ENCODE measurements at places on chromosomes 1 and 21. TPM values are rescaled to one million over a fixed set of nuclear protein-coding genes. Genes with fewer than 3 reads are reported as not detected.

GRCh38 chr1:50424045-50424883 lies 1.0 kb upstream of the DMRTA2 start:
- H3K4me3 ChIP-seq = peak overlapping the region; percentile 86
- H3K36me3 ChIP-seq = peaks cover 2% of the 10 kb centered on the region
- DNase-seq = no peak
- peaks cover 53% of the 10 kb centered on the region for H3K4me1 ChIP-seq
- H3K27ac ChIP-seq = peak overlapping the region; percentile 18

GRCh38 chr1:14739082-14739832 lies 140.8 kb downstream of the KAZN start:
- no peaks in the 10 kb centered on the region for H3K36me3 ChIP-seq
- peaks cover 6% of the 10 kb centered on the region for H3K4me1 ChIP-seq
- H3K27ac ChIP-seq = no peak overlapping the region
- peaks cover 41% of the 10 kb centered on the region for H3K27me3 ChIP-seq
- no peak for DNase-seq

- no peak for DNase-seq
- H3K27ac ChIP-seq = no peak overlapping the region
- H3K4me3 ChIP-seq = no peak overlapping the region
- peaks cover 34% of the 10 kb centered on the region for H3K36me3 ChIP-seq
- no peaks in the 10 kb centered on the region for H3K4me1 ChIP-seq
Measured at GRCh38 chr1:223739366-223740037, 27.2 kb downstream of the CAPN2 start.

Gene COG2
- total RNA-seq = 39.0 TPM

Gene LEFTY1
- total RNA-seq = not detected

GRCh38 chr1:59718989-59719360 lies 95.8 kb upstream of the HOOK1 start:
- H3K27me3 ChIP-seq = no peaks in the 10 kb centered on the region
- no peaks in the 10 kb centered on the region for H3K36me3 ChIP-seq
- no peak overlapping the region for H3K4me3 ChIP-seq
- no peak overlapping the region for H3K27ac ChIP-seq
- DNase-seq = no peak
- H3K4me1 ChIP-seq = no peaks in the 10 kb centered on the region

GRCh38 chr1:18891426-18891780 lies 11.0 kb downstream of the ALDH4A1 start:
- H3K4me1 ChIP-seq = no peaks in the 10 kb centered on the region
- DNase-seq = no peak
- H3K27me3 ChIP-seq = no peaks in the 10 kb centered on the region
- no peak overlapping the region for H3K4me3 ChIP-seq
- H3K27ac ChIP-seq = no peak overlapping the region
- H3K36me3 ChIP-seq = no peaks in the 10 kb centered on the region

DNA sequence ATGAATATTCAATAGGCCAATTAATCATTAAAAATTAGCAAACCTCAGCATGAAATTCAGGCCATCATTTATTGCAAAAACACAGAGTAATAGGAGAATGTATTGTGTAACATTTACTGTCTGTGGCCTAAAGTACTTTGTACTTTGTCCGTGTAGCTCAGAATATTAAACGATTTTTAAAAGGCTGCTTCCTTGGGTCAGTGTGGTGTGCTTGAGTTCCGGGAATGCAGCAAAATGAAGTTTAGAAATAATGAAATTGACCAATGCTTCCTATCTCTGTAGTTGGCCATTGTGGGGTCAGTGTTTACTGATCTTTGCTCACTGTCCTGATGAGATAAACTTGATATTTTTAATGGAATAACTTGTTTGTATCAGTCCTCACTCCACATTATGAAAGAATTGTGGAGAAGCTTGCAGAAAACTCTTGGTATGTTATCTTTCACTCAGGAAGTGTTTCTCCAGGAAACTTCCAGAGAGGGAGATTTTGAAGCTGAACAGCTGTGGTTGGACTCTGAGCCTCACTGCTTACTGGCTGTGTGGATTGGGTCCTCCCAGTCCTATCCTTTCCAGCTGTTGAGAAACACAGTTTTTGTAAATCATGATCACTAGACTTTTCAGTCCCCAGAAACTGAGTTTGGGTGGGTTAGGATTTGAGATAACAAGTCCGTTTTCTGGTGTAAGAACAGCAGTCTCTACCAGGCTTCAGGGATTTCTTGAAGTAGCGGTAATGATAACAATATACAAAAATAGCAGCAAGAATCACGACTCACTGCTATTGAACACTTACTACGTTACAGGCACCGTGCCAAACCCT lies 19.2 kb upstream of the MTARC1 start:
- no peak overlapping the region for H3K27ac ChIP-seq
- H3K4me1 ChIP-seq = peaks cover 34% of the 10 kb centered on the region
- no peaks in the 10 kb centered on the region for H3K27me3 ChIP-seq
- DNase-seq = no peak

Gene FCER1G
- 0.60 TPM for total RNA-seq

DNA sequence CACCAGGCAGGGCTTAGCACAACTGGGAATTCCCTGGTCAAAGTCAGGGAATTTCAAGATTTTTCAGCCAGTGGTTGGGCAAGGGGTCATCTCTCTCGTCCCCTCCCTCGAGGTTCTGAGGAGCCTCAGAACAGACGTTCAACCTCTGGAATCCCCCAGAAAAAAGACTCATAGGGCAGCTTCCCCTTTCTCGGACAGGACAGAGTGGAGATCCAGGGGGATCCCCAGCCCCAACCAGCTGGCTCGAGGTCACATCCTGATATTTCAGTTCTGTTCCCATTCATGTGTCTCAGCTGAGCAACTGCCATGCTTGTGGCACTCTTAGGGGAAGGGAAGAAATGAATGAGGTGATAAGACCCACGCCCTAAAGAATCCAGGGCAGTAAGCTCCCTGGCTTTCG lies 4.9 kb upstream of the LAD1 start:
- H3K36me3 ChIP-seq = no peaks in the 10 kb centered on the region
- H3K27me3 ChIP-seq = peaks cover 15% of the 10 kb centered on the region
- no peaks in the 10 kb centered on the region for H3K4me1 ChIP-seq
- H3K4me3 ChIP-seq = no peak overlapping the region
- no peak for DNase-seq

- H3K36me3 ChIP-seq = no peaks in the 10 kb centered on the region
- H3K27ac ChIP-seq = no peak overlapping the region
- no peak overlapping the region for H3K4me3 ChIP-seq
Measured at GRCh38 chr1:203996126-203996525, 76.8 kb upstream of the SOX13 start.

GRCh38 chr1:13540866-13541265 lies 27.1 kb upstream of the LRRC38 start:
- no peaks in the 10 kb centered on the region for H3K4me1 ChIP-seq
- peaks cover 4% of the 10 kb centered on the region for H3K27me3 ChIP-seq
- DNase-seq = no peak
- no peak overlapping the region for H3K27ac ChIP-seq

DNA sequence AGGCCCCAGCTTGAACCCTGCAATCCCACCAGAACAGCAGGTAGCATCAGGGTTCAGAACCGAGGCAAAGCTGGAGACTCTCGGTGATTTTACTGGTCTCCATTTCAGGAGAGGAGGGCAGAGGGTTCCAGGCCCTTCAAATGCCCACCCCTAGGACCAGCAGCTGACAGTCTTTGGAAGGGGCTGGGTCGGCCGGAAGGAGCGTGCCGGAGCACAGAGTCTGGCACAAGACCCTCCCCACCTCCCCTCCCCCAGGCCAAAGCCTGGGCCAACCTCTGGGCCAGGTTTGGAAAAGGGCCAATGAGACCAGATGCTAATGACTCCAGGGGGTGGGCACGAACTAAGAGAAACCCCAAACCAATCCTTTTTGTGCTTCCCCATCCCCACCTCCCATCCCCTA lies 6.9 kb downstream of the FBXO2 start:
- H3K4me1 ChIP-seq = peaks cover 22% of the 10 kb centered on the region
- H3K36me3 ChIP-seq = no peaks in the 10 kb centered on the region
- H3K27me3 ChIP-seq = peaks cover 2% of the 10 kb centered on the region
- no peak for DNase-seq
- H3K27ac ChIP-seq = no peak overlapping the region

DNA sequence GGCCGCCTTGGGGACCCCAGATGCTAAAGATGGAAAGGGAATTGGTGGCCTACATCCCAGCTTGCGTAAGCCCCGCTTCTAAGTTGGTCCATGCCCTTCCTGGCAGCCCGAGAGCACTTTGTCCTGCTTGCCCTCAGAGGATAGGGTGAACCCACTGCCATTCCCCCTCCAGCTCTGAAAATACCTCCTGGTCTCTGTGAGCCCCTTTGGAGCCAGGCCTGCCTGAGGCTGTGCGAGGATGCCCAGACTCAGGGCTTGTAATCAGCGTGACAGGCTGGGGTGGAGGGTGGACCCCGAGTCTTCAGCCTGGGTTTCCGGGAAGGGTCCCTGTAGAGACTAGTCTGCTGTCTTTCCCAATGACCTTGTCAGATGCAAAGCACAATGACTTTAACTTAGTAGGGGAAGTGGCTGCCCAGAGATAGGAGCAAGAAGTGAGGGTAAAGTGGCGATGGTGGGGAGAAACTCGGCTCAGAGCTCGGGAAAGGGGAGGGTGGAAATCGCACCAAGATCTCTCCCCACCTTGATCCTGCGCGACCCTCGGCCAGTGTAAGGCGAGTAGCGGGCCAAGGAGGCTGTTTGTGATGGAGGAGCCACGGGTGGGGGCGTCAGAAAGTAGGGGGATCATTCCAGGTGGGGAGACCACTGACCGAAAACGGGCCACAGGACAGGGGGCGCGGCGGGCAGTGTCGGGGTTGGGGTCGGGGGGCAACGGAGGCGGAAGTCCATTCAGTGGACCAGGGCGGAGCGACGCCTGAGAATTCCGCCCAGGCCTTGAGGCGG lies 2.7 kb upstream of the HES3 start:
- H3K27ac ChIP-seq = peak overlapping the region; percentile 30
- peaks cover 8% of the 10 kb centered on the region for H3K4me1 ChIP-seq
- no peaks in the 10 kb centered on the region for H3K36me3 ChIP-seq
- H3K4me3 ChIP-seq = peak overlapping the region; percentile 38
- no peak for DNase-seq

GRCh38 chr1:70487910-70488665 lies 77.0 kb downstream of the CTH start:
- H3K27me3 ChIP-seq = peaks cover 8% of the 10 kb centered on the region
- H3K36me3 ChIP-seq = no peaks in the 10 kb centered on the region
- no peak overlapping the region for H3K4me3 ChIP-seq
- no peak overlapping the region for H3K27ac ChIP-seq
- no peak for DNase-seq

- no peak overlapping the region for H3K4me3 ChIP-seq
- H3K27me3 ChIP-seq = peaks cover 21% of the 10 kb centered on the region
- H3K36me3 ChIP-seq = no peaks in the 10 kb centered on the region
Measured at GRCh38 chr1:65412984-65413375, 7.5 kb upstream of the LEPR start.

- no peak overlapping the region for H3K27ac ChIP-seq
- no peaks in the 10 kb centered on the region for H3K4me1 ChIP-seq
- H3K4me3 ChIP-seq = no peak overlapping the region
- no peaks in the 10 kb centered on the region for H3K36me3 ChIP-seq
- no peaks in the 10 kb centered on the region for H3K27me3 ChIP-seq
Measured at GRCh38 chr1:232328486-232329102, 301.3 kb downstream of the SIPA1L2 start.

- H3K36me3 ChIP-seq = no peaks in the 10 kb centered on the region
- H3K4me1 ChIP-seq = no peaks in the 10 kb centered on the region
- H3K27me3 ChIP-seq = no peaks in the 10 kb centered on the region
- no peak for DNase-seq
- no peak overlapping the region for H3K4me3 ChIP-seq
Measured at GRCh38 chr21:27555996-27556395, 589.1 kb upstream of the ADAMTS5 start.

GRCh38 chr1:150967936-150968335 lies 6.7 kb downstream of the CERS2 start:
- H3K4me1 ChIP-seq = peaks cover 26% of the 10 kb centered on the region
- no peak overlapping the region for H3K4me3 ChIP-seq
- DNase-seq = no peak
- H3K27me3 ChIP-seq = no peaks in the 10 kb centered on the region
- H3K36me3 ChIP-seq = peaks cover 64% of the 10 kb centered on the region
- no peak overlapping the region for H3K27ac ChIP-seq

Gene HAPLN2
- total RNA-seq = not detected

Gene KCNJ9
- total RNA-seq = not detected

GRCh38 chr1:46102769-46103476 lies 29.5 kb downstream of the PIK3R3 start:
- DNase-seq = no peak
- no peaks in the 10 kb centered on the region for H3K27me3 ChIP-seq
- H3K4me1 ChIP-seq = peaks cover 2% of the 10 kb centered on the region
- H3K4me3 ChIP-seq = no peak overlapping the region
- H3K27ac ChIP-seq = no peak overlapping the region
- H3K36me3 ChIP-seq = no peaks in the 10 kb centered on the region

DNA sequence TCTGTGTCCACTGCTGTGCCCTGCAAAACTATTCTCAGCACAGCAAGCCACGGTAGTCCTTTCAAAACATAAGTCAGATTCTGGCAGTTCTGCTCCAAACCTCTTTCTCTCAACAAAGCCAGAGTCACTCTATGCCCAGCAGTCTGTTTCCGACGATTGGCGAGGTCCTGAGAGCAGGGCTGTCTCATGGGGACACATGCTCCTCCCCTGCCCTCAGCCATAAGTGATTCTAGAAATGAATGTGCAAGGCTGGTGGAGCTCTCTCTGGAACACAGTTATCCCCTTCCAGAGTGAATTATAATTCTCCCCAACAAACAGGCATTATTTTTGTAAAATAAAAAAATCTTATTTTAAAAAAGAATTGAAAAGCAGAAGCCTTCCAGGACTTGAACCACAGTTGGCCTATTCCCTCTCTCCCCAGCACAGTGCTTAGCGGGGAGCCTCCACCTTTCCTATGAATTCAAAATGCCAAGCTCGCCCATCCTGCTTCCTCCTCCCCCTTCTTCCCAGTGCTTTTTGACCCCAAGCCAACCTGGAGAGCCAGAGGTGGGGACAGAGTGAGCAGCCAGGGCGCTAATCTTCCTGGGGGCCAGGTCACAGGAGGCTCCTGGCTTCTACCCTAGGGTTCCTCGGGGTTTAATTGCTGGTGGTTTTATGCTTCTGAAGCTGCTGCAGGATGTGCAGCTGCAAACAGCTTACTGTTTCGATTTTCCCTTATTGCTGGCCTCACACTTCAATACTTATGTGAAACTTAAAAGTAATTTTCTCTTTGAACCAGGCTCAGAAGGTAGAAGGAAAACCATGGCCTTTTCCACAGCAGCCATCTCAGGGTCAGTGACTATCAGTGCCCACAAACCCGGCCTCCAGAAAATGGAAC lies 41.1 kb downstream of the KCNJ6 start:
- no peaks in the 10 kb centered on the region for H3K36me3 ChIP-seq
- no peak overlapping the region for H3K4me3 ChIP-seq
- DNase-seq = no peak
- no peaks in the 10 kb centered on the region for H3K4me1 ChIP-seq

DNA sequence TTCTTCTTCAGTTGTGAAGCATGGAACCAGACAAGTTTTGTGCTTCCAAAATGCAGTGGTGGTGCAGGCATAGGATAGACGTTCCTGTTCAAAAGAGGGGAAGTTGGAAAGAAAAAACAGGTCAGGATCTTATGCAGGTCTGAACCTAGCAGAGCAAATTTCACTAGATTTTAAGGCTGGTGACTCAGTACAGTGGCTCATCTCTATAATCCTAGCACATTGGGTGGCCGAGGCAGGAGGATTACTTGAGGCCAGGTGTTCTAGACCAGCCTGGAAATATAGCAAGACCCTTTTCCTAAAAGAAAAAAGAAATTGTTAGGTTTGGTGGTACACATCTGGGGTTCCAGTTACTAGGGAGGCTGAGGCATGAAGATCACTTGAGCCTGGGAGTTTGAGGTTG lies 88.1 kb downstream of the OBSCN start:
- H3K27me3 ChIP-seq = no peaks in the 10 kb centered on the region
- peaks cover 13% of the 10 kb centered on the region for H3K36me3 ChIP-seq
- H3K4me1 ChIP-seq = no peaks in the 10 kb centered on the region
- no peak overlapping the region for H3K27ac ChIP-seq

Gene ENSA
- 227 TPM for total RNA-seq
